HS-27A (cell line): ENCODE measurements at places on chromosomes 2 and 18.

GRCh38 chr2:42568401-42569115, at the start of gene MTA3:
Gene MTA3 (plus strand): TSS chr2:42568632. CDS start chr2:42568746, 114 bp downstream.
- no peak for DNase-seq

GRCh38 chr2:36404318-36404717, 48.7 kb downstream of the CRIM1 start:
- no peak for DNase-seq

DNA sequence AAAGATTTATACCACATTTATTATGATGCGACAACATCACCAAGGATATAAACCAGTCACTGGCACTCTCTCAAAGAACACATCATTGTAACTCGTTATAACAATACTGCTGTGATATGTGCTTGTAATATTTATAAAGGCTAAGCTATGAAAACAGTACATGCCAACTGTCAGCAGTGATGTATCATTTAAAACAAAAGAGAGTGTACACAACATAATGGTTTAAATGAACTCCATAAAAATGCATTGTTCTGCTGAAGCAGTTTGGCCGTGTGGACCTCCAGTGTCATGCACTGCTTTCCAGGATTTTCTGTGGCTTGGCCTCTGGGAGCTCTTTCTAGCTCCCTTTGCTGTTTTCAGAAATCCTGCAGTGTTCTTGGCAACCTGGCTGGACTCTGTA, 215.6 kb downstream of the MTX2 start:
- no peak for DNase-seq

- no peak for DNase-seq
These were observed 34.2 kb downstream of the CHST10 start for GRCh38 chr2:100383306-100383705.

- no peak for DNase-seq
These were observed at the start of gene EFHD1 for GRCh38 chr2:232633413-232634205. Gene EFHD1 (plus strand): TSS chr2:232633604. CDS start chr2:232633705, 101 bp downstream.

- DNase-seq, result no peak
These were observed 13.3 kb downstream of the PRKCE start for GRCh38 chr2:45664635-45665261.

- DNase-seq, result no peak
These were observed 77.0 kb downstream of the PRKCE start for GRCh38 chr2:45728458-45728942.

DNA sequence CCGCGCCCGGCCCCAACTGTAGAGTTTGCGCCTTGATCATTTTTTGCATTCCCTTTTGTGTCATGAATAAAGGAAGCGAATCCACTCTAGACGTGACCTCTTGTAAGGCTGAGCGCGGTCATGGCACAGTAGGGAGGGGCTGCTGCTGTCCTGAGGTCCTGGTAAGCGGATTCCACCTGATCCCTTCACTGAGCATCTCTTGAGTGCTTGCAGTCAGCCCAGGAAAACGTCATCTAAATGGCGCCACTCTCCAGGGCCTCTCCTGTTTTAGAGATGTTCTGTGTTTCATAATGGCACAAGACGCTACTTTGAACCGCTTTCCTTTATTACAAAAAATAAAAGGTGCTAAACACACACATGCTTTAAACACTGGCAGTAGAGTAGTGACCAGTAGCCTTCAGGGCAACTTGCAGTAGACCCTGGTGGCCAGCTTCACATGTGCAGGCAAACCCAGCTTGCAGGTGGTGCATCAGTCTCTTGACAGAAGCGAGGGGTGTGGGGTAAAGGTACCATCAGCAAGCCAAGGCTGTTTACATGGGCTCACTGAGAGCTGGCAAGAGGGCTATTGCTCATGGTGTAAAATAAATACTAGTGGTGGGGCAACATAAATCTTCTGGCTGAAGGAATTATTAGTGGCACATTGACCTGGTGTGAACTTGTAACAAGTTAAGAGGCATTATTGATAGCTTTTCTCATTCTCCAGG, 43.0 kb upstream of the ACKR3 start:
- no peak for DNase-seq
